Left ventricle myocardium inferior (tissue), 1 donor: ENCODE measurements at places on chromosomes 6 and 20. TPM values are rescaled to one million over a fixed set of nuclear protein-coding genes. Genes with fewer than 3 reads are reported as not detected.

GRCh38 chr6:69007781-69008180 lies 372.7 kb downstream of the ADGRB3 start:
- no peak for DNase-seq

DNA sequence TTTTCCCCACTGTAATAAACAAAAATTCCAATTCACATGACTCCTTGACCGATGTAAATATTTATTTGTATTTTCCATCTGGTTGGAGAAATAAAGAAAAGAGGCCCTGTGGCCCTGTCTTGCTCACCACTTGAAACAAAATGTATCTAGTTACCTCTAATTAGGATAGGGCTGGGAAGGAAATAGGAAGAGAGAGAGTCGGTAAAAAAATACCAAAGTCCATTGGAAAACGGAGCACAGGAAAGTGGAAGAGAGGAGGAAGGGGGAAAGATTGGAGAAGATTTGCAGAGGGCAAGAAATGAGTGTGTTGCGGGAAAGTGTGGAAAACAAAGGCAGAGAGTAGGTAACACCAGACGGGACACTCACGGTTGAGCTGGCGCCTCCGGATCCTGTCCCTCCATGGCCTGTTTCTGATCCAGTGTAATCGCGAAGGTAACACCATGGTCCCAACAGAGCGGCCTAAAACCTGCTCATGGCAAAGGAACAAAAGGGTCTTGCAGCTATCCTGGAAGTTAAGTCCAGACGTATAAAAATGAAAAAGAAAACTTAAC lies 105.8 kb upstream of the RIPOR2 start:
- no peak for DNase-seq

GRCh38 chr20:5164645-5165625 lies 38.1 kb downstream of the CDS2 start:
- DNase-seq = no peak

GRCh38 chr20:40154514-40154913 lies 534.5 kb downstream of the MAFB start:
- DNase-seq = no peak

DNA sequence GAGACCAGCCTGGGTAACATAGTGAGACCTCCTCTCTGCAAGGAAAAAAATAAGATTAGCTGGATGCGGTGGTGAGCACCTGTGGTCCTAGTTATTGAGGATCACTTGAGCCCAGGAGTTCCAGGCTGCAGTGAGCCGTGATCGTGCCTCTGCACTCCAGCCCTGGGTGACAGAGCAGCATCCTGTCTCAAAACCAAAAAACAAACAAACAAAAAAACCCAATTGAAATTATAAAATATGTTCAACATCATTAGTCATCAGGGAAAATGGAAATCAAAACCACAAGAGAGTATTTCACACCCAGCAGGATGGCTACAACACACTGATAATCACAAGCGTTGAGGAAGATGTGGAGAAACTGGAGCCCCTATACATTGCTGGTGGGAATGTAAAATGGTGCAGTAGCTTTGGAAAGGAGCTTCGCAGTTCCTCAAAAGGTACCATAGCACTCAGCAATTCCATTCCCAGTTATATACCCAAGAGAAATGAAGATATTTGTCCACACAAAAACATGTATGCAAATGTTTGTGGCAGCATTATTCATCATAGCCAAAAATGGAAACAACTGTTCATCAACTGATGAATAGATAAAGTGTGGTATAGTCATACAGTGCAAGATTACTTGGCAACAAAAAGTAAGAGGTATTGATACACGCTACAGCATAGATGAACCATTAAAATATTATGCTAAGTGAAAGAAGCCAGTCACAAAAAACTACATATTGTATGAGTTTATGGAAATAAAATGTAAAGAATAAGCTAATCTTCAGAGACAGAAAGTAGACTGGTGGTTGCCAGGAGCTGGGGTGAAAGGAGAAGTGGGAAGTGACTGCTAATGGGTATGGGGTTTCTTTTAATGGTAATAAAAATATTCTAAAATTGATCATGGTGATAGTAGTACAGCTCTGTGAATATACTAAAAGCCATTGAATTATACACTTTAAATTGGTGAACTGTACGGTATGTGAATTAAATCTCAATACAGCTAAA lies 38.7 kb upstream of the RIPOR2 start:
- no peak for DNase-seq

DNA sequence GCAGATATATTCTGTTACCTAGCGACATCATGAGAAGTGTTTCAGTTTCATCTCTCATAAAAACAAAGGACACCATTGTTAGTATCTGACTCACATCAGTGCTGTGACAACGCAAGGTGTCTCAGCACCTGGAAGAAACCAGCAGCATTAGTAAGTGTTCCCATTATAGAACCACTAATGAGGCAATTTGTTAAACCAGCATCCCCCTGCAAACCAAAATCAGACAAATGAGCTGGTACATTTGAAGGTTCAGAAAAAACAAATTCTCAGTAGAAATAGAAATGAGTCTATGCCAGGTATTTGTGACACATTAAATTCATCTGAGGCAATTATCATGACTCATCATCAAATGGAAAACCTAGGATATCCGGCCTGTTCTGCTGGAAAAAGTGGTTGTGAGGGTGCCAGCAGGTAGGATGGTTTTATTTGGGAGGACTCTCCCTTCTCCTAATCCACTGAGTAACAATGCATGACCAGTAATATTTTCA lies 151.7 kb downstream of the TMEM200A start:
- no peak for DNase-seq

GRCh38 chr20:47691625-47692024 lies 93.7 kb downstream of the SULF2 start:
- no peak for DNase-seq

- peak; percentile 81 for DNase-seq
These were observed 28.0 kb upstream of the ADGRF5 start for GRCh38 chr6:46949632-46950280.

DNA sequence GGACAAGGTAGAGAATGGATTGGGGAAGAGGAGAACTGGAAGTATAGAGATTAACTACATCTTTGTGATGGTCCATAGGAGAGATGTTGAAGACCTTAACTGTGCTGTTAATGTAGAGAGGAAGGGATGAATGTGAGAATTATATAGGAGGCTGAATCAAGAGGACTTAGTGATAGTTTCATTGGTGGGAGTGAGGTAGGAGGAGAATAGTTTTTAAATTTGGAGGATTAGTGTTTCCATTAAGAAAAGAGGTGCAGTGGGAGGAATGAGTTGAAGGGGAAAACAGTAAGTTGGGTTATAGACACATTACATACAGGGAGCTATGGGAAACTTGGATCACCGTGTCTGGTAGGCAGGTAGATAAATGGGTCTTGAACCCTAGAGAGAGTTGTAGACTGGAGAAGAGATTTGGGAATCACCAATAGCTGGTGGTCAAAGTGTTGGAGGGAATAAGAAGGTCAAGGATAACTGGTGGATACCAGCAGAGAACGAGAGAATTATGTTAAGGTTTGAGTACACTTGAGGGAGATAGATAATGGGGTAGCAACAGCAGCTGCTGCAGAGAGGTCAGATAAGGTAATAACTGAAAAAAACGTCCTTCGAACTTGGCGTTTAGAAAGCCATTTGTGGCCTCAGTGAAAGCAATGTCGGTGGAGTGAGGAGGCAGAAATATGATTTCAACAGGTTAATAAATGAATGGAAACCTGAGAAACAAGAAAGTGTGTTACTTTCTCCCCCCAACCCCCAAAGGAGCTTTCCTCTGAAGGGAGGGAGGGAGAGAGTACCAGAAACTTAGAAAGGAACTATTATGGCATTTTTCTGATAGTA lies 3.1 kb downstream of the C6orf89 start:
- no peak for DNase-seq

DNA sequence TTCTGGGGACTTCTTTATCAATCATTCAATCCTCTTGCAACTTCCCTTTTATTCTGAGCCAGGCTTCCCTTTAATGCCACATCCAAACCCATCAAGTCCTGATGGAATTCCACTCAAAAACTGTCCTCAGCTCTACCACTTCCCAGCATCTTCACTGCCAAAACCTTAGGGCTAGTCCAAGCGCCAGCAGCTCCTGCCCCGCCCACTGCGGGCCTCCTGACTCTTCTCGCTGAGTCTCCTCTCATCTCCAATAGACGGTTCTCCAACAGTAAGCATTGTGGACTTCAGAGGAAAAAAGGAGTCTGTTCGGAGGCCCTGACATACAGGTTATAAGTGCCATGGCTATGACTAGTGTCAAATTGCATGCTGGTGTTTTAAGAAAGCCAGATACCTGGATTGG lies 38.7 kb upstream of the CNKSR3 start:
- no peak for DNase-seq

DNA sequence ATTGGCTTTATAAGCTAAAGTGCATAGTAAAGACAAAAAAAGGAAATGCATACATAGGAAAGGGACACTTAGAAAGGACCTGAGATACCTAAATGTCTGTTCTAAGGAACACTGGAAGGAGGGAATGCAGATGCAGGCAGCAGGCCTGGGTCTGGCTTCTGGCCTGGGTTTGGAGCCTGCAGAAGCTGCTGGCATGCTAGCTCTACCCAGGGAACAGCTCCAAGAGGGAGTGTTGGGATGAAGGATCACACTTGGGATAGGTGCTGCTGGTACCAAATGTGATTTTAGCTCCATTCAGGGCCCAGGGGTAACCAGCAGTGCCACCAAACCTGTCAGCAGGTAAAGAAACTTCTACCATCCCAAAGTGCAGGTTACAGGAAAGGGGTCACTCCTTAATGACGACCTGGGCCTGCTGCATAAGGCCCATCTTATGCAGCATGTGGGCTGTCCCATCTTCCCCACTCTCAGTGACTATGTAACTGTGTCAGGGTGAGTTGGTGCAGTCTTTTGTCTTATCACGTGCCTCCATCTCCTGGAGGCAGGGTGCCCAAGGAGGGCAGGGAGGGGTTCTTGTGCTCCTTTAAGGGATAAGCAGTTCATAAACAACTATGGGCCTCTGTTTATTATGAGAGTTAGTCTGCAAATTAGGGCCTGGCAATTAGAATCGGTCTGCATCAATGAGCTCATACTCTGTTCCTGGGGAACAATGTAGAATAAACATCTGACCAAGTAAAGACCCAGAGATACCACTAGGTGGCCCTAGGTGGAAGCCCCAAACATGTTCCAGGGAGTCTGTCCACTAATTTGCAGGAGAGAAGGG lies 26.9 kb downstream of the DDX27 start:
- DNase-seq = peak; percentile 23

- no peak for DNase-seq
These were observed 7.9 kb downstream of the PTK6 start for GRCh38 chr20:63529180-63529860.

DNA sequence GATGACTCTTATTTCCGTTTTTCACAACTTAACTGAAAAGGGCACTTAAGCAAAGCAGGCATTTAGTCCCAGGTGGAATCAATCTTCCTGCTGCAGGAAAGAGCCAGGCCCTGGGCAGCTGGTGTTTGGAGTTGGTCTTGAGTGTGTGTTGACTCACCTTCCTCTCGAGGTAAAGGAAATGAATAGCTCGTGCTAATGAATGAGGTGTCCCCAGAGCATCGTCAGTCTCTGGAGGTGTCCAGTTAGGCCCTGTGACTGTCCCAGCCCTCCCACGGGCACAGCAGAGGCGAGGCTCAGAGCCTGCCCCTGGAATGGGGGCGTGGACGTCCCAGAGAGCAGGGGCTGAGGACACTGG lies 277.7 kb downstream of the NRN1 start:
- no peak for DNase-seq

- no peak for DNase-seq
These were observed 346.3 kb upstream of the SULF2 start for GRCh38 chr20:48131581-48131980.

The FOXF2 gene
- 0.30 TPM for total RNA-seq

The TCF21 gene
- 5.3 TPM for total RNA-seq

The PPIL6 gene
- total RNA-seq = 3.9 TPM
